NCI-H1105 (cell line): ENCODE measurements at places on chromosomes 1 and 21.

DNA sequence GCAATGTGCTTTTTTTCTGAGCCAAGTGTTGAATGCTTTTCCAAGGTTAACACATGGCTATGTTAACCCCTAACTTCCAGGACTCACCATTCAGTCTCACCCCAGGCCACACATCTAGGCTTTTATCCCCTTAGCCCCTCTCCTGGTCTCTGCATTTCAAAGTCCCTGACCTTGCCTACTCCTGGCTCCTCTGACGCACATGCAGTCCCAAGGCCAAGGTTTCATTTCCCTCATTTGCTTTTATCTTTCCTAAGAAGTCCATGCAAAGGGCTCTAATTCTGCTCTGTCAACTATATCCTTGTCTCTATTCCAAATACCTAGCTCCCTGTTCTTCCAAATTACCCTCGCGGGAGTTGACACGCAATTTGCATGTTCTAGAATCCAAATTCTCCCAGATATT, 25.4 kb downstream of the SLC30A10 start:
- no peak for DNase-seq

DNA sequence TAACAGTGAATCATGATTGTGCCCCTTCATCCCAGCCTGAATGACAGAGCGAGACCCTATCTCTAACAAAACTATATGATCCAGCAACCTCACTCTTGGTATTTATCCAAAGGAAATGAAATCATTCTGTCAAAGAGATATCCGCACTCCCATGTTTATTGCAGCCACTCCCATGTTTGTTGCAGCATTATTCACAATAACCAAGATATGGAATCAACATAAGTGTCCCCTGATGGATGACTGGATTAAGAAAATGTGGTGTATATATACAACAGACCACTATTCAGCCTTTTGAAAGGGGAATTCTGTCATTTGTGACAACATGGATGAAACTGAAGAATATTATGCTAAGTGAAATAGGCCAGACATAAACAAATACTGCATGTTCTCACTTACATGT, 44.4 kb downstream of the TRMT1L start:
- DNase-seq = no peak

- DNase-seq = no peak
Observed at GRCh38 chr1:24103408-24103807, 8.5 kb downstream of the MYOM3 start.

DNA sequence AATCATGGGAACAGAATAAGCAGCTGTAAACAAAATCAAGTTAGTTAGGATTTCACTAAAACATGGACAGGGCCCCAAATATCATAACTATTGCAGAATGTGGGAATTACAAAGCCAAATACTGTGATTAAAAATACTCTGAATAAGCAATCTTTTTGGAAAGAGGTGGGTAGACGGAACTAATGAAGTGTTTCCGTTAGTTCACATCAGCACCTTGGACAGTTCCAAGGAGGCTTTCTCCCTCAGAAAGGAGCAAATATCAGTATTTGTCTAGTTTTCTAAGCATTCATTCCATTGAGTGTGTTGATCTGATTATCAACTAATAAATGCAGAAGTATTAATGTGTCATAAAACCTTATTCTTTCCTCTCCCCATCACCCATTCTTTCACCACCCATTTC, 97.4 kb downstream of the FAM78B start:
- no peak for DNase-seq

DNA sequence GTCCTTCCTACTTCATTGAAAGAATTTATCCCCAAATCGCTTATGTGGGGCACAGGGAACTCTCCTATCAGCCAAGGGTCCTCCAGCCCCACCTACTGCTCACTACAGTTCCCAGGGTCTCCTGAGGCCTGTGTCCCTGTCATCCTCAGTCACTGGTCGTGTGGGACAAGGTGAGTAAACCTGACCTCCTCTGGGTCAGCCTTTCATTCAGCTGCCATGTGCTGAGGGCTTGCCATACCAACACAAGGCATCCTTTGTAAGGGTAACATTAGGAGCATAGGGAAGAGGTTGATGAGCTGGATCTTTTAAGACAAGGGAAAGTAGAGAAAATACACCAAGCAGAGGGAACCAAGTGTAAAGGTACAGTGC, 11.2 kb upstream of the SNAPIN start:
- DNase-seq = no peak

DNA sequence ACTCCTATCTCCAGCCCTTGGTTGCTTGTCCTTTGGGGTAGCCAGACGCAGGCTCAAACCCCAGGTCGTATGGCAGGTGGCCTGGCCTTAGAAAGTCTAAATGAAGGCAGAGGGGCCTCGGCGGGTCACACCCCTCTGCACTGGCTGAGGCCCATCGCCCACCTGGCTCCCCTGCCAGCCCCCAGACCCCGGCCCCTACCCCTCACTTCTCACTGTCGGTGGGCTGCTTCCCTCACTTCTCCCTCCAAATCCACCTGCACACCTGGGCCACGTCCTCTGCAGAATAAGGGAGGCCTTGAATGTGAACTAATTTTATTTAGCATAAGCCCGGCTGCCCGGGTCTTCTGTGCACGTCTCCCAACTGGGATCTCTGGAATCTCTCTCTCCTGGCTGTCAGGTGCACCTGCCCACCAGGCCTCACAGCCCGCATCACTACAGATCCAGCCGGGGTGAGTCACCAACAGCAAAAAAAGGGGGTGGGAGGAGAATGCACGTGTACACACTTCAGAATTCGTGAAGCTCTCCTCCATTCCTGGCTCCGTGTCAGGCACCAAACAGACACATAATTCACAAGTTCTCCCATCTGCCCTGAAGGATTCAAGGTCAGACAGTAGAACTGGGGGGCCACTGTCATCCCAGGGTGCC, 107.5 kb upstream of the SIM2 start:
- DNase-seq = no peak

DNA sequence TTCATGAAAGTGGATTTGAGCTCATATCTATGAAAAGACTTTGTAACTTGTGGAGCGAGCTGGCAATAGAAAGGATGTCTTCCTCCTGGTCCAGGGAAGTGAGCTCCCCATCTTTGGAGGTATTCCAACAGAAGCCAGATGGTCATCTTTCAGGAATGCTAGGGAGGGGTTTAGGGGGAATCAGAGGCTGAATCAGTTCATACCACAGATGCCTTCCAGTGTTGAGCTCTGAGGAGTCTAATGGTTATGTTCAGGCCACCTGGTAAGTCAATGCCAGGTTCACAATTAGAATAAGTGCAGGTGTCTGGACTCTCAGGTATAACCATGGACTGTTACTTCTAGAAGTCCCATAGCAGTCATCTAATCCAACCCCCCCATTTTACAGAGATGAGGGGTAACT, 119.1 kb downstream of the ACTL8 start:
- DNase-seq = no peak

DNA sequence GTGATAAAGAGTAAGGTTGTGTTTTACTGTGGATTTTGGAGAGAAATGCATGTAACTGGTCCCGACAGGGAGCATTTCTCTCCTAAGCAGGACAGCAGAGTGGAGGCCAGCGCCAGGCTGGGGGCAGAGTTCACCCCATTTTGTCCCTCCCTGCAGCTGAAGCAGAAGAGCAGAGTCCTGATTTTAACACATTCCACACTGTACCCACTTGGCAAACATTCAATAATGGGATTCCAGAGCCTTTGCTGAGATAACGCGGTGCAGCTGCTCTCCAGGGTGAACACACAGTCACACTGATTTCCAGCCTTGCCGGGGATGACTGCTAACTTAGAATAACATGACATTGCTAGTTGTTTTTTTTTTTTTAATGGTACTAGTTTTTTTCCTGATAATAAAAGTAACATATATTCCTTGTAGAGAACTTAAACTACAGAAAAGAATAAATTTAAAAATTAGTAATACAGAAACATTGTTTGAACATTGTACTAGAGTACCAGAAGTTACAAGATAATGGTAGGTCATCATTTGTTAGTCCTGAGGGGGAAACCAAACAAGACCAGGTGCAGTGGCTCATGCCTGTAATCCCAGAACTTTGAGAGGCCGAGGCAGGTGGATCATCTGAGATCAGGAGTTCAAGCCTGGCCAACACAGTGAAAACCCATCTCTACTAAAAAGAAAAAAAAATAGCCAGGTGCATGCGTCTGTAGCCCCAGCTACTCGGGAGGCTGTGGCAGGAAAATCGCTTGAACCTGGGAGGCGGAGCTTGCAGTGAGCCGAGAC, 77.2 kb downstream of the SCCPDH start:
- DNase-seq = no peak

GRCh38 chr1:47437447-47438164, at the start of gene FOXD2:
Gene FOXD2, plus strand, starts transcription at chr1:47438044. Its CDS starts 92 bp downstream, at chr1:47438136.
- DNase-seq = peak; percentile 91

DNA sequence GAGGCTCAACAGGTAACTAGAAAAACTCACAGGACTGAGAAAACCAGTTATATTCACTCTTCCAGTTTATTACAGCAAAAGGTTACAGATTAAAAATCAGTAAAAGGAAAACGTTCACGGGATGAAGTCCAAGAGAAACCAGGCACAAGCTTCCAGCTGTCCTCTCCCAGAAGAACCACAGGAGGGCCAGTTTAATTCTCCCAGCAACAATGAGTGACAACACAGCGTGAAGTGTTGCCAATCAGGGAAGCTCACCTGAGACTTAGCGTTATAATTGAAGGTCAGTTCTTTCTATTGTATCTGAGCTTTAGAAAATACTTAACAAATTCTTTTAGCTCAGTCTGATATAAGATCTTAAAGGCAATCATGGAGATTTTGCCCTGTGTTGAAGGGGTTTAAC, 65.2 kb upstream of the TNR start:
- DNase-seq = no peak

DNA sequence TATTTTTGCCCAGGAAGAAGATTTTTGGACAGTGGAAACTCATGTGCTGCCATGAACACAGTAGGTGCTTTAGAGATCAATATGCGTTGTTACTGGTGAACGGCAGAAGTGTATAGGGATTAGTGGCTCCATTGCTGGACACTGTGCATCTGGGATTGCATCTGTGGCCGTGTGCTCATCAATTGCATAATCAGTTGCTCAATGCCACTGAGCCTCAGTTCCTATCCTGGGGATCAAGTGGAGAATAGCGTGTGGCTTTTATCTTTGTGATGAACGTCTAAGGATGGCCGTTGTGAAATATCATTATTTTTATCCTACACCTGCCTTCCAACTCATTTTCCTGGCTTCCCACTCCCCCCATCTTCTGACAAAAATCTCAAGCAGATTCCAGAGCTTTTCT, 5.4 kb downstream of the TNN start:
- no peak for DNase-seq

DNA sequence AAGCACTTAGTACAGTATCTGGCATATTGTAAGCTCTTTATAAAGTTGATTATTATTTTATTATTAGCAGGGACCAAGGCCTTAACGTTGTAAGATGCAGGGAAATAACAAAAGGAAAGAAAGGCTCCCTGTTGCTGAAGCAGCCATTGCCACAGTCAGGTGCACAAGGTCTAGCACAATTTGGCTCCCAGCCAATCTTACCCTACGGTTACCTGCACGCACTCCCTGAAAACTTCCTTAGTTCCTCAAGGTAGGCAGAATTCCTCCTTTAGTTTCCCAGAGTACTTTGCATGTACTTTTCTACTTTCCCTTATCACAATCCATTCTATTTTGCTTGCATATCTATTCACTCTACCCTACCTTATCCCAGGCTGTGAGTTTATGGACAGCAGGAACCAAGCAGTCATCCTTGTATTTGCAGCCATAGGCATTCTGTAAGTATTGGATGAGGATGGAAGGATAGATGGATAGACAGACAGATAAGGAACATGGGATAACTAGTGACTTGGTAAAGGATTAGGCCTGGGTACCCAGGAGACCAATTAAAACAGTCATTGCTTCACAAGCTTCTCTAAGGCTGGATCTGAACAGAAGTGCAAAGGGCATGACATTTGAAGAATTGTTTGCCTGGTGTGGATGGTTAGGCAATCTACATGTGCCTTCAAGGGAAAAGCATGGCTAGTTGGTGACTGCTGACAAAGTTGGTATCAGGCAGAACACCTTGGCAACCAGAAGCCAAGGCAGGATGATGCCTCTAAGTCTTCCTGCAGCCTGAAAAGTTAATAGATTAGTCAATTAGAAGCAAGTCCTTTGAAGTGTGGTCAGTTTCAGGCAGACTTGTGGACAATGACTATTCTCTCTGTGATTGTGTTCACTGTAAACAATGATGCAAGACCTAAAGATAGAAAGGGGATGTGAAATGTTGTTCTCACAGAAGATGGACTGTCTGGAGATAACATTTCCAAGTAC, 20.8 kb upstream of the JAK1 start:
- DNase-seq = no peak

- no peak for DNase-seq
Observed at GRCh38 chr1:151994956-151995355, 1.3 kb upstream of the S100A10 start.

- no peak for DNase-seq
Observed at GRCh38 chr1:92447033-92447681, 39.6 kb downstream of the GFI1 start.

DNA sequence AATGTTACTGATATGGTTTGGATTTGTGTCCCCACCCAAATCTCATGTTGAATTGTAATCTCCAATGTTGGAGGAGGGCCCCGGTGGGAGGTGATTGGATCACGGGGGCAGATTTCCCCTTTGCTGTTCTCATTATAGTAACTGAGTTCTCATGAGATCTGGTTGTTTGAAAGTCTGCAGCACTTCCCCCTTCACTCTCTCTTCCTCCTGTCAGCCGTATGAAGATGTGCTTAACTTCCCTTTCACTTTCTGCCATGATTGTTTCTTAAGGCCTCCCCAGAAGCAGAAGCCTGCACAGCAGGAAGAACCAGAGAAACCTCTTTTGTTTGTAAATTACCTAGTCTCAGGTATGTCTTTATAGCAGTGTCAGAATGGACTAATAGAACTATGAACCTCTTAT, 28.4 kb downstream of the TRIM33 start:
- no peak for DNase-seq

GRCh38 chr1:163241746-163242145, 39.0 kb upstream of the RGS5 start:
- no peak for DNase-seq

- DNase-seq = no peak
Observed at GRCh38 chr1:114009393-114009792, 30.1 kb downstream of the OLFML3 start.

DNA sequence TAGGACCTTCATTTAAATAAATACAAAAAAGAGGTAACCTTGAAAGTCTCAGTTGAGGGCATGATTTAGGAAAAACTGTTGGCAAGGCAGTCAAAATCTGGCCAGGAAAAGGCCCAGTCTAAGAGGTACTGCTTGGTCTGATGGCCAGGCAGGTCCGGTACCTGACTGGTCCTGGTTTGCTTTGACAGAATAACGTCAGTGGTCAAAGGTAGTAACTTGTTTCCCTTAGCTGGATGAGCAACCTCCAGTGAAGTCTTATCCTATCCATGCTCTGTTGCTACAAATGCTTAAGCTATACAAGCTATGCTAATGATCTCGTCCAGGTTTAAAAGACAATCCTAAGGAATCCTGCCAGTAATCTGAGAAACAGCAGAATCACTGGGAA, 85.0 kb downstream of the PGBD5 start:
- DNase-seq = no peak
